ENCODE measurements at places on chromosomes 16 and 17. TPM values are rescaled to one million over a fixed set of nuclear protein-coding genes. Genes with fewer than 3 reads are reported as not detected.

Gene CACNA1H
- under 0.01 TPM for total RNA-seq

Gene BAIAP3
- total RNA-seq: 0.67 TPM

Gene RNF43
- total RNA-seq: not detected

Gene CRYBA1
- not detected for total RNA-seq

Gene ZACN
- not detected for total RNA-seq

Gene TOX3
- not detected for total RNA-seq

Gene KLHL11
- total RNA-seq: 29.8 TPM

Gene COQ9
- total RNA-seq: 50.3 TPM

Gene KRTAP4-9
- total RNA-seq: not detected

Gene IL21R
- total RNA-seq: 0.29 TPM

Gene ARL6IP1
- total RNA-seq: 317 TPM

Gene INCA1
- total RNA-seq: 0.33 TPM

Gene BCAR1
- total RNA-seq: 232 TPM

Gene RTN4RL1
- total RNA-seq: 0.10 TPM

Gene SLC5A10
- total RNA-seq: not detected

Gene KCNG4
- not detected for total RNA-seq

Gene SLFN14
- under 0.01 TPM for total RNA-seq

Gene FZD2
- total RNA-seq: 0.38 TPM

Gene ARL16
- 35.6 TPM for total RNA-seq

Gene TPSG1
- total RNA-seq: not detected

Gene RGS9
- total RNA-seq: 1.3 TPM
